ENCODE measurements at places on chromosomes 7 and 10.
A peak's percentile ranks its signal among the peaks of the same experiment; 100 is the strongest.

- no peak for DNase-seq
These were observed at the start of gene KNDC1 for GRCh38 chr10:133159950-133160825. KNDC1 (plus strand) TSS chr10:133160219; CDS start chr10:133160468, 249 bp downstream.

DNA sequence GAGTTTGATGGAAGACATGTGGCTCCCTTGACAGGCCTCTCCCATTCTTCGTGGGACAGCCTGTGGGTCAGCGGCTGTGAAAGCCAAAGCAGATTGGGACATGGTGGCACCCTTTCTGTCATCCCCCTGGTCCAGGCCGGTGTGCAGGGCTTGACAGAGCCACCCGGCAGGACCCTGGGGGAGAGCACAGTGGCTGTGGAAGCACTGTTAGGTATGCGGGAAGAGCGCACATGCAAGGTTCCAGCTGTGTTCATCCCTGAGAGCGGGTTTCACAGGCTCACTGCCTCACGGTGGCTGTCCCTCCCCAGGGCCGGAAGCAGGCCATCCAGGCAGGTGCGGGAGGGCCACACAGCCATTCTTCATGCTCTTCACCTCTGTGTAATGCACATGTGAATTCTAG, 29.8 kb downstream of the SHH start:
- no peak for DNase-seq

GRCh38 chr7:31890198-31890597, 180.0 kb downstream of the PDE1C start:
- no peak for DNase-seq

GRCh38 chr7:87878208-87878735, 2.0 kb downstream of the DBF4 start:
- DNase-seq, result no peak

GRCh38 chr7:21426286-21427181, 1.3 kb upstream of the SP4 start:
- DNase-seq, result no peak

DNA sequence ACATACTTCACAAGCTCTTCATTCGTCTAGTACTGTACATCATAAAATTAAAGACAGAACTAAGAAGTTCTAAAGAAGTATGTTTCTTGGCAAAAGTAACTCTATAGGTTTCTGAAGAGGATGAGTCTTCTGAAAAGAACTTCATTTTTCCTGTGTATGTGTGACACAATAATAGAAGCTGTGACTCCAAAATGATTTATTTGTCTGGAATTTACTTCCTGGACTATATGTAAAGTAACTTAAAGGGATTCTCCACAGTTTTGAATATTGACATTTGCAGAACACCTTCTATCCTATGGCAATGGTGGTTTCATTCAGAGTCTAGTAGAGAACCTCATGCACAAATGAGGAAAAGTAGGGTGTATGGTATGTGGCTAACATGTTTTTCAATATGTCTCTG, 19.8 kb upstream of the CLDN12 start:
- no peak for DNase-seq

- DNase-seq, result no peak
These were observed 71.3 kb downstream of the CREB3L2 start for GRCh38 chr7:137930581-137930980.

- DNase-seq, result no peak
These were observed 25.4 kb upstream of the HIBADH start for GRCh38 chr7:27688056-27688455.

- DNase-seq, result no peak
These were observed 552.3 kb downstream of the KCNMA1 start for GRCh38 chr10:77085344-77085743.

DNA sequence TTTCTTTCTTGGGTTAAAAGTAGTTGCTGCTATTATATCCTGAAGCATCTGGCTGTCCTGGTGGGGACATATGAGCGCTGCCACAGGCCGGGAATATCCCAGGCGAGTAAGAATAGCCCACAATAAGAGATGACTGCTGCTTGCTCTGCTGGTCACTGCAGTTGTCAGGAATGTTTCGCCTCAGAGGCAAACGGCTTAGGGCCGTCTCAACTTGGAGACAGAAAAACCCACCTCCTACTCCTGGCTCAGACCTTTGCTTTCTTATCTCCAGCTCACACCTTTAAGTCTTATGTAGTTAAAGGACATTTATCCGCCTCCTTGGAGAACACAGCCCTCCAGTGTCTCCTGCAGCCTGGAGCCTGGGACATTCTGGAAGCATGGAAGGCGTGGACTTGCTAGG, at the start of gene GJD4:
Gene GJD4 (plus strand): TSS at position 151 of the 400 bp plus-strand sequence. CDS start 227 bp downstream, at position 378.
- no peak for DNase-seq

GRCh38 chr10:85222300-85222699, 893.9 kb downstream of the CCSER2 start:
- DNase-seq, result no peak

DNA sequence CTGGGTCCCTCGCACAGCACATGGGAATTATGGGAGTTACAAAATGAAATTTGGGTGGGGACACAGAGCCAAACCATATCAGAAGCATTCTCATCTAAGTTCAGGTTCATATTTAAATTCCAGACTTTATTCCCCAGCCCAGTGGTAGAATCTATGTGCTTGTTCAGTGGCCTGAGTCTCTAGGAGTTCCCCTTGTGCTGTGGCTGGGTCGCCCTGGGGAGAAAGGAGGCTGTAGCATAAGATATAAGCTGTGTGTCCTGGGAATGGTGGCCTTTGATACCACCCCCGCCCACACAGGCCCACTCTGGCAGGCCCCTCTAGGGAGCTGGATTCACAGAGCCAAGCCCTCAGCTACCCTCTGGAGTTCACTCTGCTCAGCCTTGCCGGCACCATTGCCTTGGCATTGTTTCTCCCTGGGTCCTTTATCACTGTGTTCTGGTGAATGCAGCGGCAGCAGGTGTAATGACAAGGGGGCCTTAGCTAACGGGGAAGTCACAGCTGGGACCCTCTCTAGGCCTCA, 64.2 kb downstream of the MINDY4 start:
- DNase-seq, result no peak

DNA sequence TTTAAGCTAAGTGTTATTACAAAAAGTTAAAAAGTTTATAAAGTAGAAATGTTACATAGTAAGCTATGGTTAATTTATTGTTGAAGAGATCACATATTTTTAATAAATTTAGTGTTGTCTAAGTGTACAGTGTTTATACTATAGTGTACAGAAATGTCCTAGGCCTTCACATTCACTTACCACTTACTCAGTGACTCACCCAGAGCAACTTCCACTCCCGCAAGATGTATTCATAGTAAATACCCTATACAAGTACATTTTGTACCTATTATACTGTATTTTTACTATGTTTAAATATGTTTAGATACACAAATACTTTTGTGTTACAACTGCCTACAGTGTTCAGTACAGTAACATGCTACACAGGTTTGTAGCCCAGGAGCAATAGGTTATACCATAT, 69.2 kb downstream of the DNAJC1 start:
- DNase-seq, result no peak

GRCh38 chr10:49323896-49324270, 24.9 kb downstream of the C10orf71 start:
- no peak for DNase-seq

DNA sequence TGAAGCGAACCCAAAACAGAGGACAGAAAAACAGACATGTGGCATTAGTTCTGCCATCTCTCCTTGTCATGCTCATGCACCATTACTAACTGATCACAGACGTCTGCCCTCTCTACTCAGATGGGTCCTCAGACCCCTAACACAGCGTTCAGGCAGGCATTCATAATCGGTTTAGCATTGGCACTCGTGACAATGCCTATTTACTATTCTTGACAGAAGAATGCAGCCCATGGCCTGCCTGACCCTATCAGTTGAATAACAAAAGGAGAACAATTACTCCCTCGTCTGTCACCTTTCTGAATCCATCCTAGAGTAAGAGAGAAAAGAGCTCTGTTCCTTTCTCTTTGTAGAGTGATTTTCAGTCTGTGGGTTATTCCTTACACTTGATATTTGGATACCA, 194.6 kb upstream of the PHYHIPL start:
- DNase-seq, result no peak

DNA sequence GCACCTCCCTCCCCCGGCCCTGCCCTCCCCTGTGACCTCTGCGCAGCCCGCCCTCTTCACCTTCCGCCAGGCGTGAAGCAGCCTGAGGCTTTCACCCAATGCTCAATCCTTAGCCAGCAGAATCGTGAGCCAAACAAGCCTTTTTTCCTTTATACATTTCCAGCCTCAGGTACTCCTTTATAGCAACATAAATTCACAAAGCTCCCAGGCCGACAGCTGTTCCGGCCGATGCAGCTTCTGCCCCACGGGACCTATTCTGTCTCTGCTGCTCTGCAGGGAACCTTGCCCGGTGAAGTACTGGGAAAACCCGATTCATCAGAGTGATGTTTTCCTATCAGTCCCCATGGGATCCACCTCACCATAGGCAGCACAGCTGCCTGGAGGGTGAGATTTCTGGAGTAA, 87.4 kb downstream of the CHST15 start:
- no peak for DNase-seq

DNA sequence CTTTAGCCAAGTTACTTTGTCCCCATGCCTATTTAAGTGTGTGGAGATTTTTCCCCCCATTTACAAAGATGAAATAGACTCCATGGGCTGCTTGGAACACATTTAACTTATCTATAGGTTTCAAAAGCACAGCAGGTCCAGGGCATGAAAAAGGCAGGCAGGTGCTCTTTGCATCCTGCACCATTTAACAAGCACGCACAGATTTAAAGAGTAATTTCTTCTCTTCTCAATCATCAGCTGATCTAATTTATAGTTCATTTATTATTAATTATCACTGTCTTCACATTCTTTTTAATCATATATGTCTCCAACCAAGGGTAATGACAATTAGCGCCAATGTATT, 156.8 kb downstream of the CACNA2D1 start:
- DNase-seq, result no peak

GRCh38 chr7:77479536-77480088, 57.5 kb upstream of the PTPN12 start:
- no peak for DNase-seq

DNA sequence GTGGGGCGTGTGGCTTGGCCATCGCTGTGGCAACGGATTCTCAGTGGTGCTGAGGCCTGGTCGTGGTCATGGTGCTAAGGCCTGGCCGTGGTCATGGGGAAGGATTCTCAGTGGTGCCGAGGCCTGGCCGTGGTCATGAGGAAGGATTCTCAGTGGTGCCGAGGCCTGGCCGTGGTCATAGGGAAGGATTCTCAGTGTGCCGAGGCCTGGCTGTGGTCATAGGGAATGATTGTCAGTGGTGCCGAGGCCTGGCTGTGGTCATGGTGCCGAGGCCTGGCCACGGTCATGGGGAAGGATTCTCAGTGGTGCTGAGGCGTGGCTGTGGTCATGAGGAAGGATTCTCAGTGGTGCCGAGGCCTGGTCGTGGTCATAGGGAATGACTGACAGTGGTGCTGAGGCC, 327.9 kb downstream of the ADARB2 start:
- DNase-seq, result no peak

DNA sequence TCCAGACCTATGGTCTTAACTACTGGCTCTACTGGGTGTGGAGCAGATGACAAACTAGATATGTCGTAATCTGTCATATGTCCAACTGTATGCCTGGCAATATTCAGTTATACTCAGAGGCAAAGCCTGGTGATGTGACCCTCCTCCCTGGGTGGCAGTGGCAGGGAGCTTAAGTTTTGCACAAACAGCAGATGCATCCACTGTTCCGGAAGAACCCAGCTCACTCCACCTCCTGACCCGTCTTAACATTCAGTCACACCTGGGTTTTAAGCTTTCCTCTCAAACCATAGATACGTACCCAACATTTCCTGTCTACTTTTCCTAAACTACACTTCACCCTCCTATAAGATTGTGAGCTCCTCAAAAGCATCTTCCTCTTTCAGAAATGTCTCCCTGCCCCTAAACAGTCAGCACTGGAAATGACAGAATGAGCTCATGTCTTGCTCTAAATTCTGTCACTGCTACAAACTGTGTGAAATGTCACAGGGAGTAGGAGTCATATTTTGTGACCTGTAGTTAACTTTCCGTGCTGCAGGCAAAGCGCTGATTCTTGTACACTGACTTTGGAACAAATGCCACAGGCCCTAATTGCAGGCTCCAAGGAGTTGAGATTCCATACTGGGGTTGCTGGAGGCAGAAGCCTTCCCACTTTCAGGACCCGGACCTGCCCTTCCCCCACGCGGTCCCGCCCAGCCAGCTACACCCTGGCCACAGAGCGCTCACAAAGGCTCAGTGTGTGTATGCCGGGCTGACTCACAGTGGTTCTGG, 23.9 kb downstream of the SCD start:
- DNase-seq, result peak; percentile 37

DNA sequence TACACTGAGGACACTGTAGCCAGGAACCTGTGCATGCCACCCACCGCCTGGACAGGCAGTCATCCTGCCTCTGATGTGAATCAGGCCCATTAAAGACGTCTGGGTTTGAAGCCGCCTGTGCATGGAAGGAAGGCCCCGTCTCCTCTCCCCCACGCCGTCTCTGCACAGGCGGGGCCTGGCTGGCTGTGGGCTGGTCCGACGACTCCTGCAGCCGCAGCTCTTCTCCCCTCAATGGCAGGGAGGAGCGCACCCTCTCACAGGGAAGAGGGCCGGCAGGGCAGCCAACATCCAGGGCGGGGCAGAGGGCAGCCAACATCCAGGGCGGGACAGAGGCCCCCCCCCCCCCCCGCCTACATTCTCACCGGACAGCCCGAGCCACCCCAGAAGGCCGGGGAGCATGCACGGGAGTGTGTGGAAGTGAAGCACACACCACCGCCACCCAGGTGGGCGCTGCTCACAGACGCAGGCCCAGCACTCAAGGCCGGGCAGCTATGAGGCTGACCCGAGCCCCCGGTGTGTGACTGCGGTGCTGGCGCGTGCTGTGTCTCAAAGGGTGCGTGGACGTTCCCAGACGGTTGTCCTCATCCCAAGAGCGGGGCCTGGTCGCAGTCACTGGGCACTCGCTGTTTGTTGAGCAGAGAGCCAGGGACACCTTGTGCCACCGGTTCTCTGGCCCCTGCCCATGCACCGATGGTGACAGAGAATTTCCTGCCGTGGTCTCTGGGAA, 19.1 kb downstream of the DPYSL4 start:
- DNase-seq, result no peak

DNA sequence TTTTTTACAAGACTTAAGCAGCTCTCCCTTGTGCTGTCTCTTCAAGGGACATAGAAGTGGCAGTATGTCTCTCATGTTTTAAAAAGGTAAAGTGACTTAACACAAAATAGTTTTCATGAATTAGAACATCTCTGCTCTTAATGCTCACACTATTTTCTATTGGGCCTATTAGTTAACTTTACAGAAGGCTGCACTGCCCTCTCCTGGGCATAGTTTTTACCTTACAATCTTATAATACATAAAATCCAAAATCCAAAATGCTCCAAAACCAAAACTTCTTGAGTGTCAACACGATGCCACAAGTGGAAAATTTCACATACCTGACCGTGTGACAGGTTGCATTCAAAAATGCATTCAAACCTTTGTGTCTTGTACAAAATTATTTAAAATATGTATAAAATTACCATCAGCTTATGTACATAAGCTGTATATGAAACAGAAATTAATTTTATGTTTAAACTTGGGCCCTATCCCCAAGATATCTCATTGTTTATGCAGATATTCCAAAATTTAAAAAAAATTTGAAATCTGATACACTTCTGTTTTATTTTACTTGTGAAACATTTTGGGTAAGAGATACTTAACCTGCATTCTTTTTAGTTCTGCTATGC, 25.8 kb downstream of the TES start:
- DNase-seq, result peak; percentile 43

GRCh38 chr7:81330108-81330507, 411.3 kb upstream of the SEMA3C start:
- no peak for DNase-seq

GRCh38 chr10:22754296-22754695, 39.9 kb upstream of the PIP4K2A start:
- DNase-seq, result no peak

- DNase-seq, result no peak
These were observed 254.7 kb upstream of the NFE2L3 start for GRCh38 chr7:25897261-25897782.

All from stimulated activated CD4-positive, alpha-beta T cell treated with anti-CD3 and anti-CD28 coated beads, Interleukin-4, amount 100 ng/mL, for 4 hours (primary cell).